Non-pigmented ciliary epithelial cell (primary cell): ENCODE measurements at places on chromosomes 1 and 21.

GRCh38 chr1:22776035-22776613, 65.5 kb downstream of the EPHB2 start:
- no peak for DNase-seq

- DNase-seq = no peak
Measured at GRCh38 chr1:231976231-231976630, 349.6 kb downstream of the DISC1 start.

DNA sequence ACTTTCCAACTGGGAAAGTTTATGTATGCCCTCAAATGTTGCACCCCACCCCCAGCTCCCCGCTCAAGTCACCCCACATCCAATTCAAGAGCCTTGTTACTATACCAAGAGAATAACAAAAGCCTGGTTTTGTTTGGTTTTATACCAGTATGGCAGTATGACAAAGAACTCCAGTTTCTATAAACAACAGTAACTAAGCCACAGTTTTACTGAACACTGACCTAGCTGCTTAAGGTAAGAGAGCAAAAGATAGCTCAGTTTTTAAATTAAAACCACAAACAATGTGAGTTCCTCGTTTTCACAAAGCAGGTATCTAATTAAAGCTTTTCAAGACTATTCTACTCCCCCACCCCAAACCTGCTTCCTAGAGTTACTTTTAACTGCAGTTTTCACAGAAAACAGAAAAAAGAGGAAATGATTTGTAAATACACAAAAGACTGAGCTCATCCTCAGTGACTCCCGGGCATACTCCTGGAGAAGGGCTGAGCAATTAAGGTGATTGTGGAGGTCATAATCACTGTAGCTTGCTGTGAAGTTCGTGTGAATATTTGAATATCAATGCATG, 59.3 kb upstream of the LHX8 start:
- no peak for DNase-seq

- DNase-seq = no peak
Measured at GRCh38 chr1:240820816-240821215, 208.9 kb upstream of the GREM2 start.

DNA sequence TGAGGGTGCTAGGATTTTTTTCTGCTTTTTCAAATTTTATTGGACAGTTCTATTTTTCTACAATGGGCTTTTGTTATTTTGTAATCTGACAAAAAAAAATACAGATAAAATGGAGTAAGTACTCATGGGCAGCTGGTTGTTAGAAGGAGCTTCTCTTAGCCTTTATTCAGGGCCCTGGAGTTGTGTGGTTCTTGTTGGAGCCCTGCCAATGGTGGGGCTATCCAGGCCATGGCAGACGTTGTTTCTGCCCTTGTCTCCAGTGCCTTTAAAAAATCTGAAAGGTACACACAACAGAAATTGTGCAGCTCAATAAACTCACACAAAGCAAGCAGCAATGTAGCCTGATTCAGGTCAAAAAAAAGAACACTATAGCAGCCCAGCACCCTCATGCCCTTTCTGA, 153.5 kb upstream of the GALNT2 start:
- no peak for DNase-seq

GRCh38 chr1:117695796-117696490, 90.1 kb downstream of the TENT5C start:
- DNase-seq = peak; percentile 90

- no peak for DNase-seq
Measured at GRCh38 chr21:39451332-39452206, at the start of gene SH3BGR. TSS of gene SH3BGR (plus strand) at chr21:39451970. CDS start at chr21:39452097, 127 bp downstream.

DNA sequence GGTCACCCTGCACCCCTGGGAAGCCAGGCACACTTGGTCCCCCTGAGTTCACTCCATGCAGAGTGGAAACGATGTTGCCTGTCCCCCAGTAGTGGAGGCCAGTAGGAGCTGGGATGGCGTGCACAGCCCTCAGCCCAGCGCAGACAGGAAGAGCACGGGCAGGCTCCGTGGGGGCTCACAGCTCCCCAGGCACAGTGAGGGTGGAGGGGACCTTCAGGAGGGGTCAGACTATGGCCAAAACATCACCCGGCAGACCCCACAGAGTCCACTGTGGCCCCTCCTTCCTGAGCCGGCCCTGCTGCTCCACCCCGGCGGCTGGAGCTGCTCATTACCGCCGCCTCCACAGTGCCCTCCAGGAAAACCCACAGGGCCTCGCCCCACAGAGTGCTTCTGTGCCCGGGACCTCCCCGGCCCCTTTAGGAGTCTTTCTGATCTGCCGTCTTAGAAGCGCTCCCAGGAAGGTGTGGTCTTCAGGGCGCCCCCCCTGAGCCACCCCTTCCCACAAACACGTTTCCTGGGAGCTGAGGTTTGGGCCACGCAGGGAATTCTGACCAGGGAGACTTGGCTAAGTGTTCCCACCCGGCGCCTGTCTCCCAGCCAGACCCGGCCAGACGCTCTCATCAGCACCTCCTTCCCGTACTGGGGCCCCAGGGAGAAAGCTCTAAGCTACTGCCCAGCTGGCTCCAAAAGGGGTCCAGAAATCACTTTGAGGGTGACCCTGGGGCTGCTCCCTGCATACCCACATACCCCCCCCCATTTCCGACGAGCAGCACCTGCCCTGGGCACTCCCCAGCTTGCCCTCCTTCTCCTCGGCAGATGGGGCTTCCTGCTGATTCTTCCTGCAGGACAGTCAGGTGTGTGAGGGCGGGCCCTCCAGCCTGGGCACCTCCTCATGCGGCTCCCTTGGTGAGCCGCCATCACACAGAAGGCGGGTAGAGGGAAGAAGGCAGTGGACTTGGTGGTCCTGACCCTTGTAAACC, 38.8 kb downstream of the RIPK4 start:
- no peak for DNase-seq

- DNase-seq = no peak
Measured at GRCh38 chr1:110615548-110616130, 9.5 kb upstream of the KCNA2 start.

- no peak for DNase-seq
Measured at GRCh38 chr1:225670356-225670755, 17.4 kb upstream of the ENAH start.

- DNase-seq = no peak
Measured at GRCh38 chr1:218588540-218589172, 243.5 kb downstream of the TGFB2 start.

GRCh38 chr1:228001738-228002535, 4.9 kb upstream of the WNT3A start:
- no peak for DNase-seq
